ENCODE measurements at places on chromosomes 7 and 10. TPM values are rescaled to one million over a fixed set of nuclear protein-coding genes. Genes with fewer than 3 reads are reported as not detected.

GRID2IP gene
- not detected for total RNA-seq

C10orf71 gene
- total RNA-seq = not detected

PLPP4 gene
- 6.7 TPM for total RNA-seq

ELN gene
- not detected for total RNA-seq

FRMD4A gene
- total RNA-seq = not detected

NPFFR1 gene
- not detected for total RNA-seq

MOGAT3 gene
- total RNA-seq = not detected

All from Karpas-422 (cell line).